AG04449 (cell line): ENCODE measurements at places on chromosomes 11 and 22.

DNA sequence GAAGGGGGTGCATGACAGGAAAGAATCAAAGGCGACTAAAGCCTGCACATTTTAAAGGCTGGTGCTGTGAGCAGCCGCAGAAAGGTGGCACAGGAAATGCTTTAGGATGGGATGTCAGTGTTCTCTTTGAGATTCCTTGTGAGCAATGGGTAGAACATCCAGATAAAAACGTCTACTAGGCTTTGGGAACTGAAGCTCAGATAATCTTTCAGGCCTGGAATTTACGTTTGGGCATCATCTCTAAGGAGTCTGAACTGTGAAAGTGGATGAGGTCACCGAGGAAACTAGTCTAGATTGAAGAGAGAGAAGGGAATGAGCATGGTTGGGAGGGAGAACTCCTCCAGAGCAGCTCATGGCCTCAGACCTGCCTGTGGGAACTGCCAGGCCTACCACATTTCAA is 65.7 kb downstream of the FLI1 start:
- peak; percentile 78 for DNase-seq

DNA sequence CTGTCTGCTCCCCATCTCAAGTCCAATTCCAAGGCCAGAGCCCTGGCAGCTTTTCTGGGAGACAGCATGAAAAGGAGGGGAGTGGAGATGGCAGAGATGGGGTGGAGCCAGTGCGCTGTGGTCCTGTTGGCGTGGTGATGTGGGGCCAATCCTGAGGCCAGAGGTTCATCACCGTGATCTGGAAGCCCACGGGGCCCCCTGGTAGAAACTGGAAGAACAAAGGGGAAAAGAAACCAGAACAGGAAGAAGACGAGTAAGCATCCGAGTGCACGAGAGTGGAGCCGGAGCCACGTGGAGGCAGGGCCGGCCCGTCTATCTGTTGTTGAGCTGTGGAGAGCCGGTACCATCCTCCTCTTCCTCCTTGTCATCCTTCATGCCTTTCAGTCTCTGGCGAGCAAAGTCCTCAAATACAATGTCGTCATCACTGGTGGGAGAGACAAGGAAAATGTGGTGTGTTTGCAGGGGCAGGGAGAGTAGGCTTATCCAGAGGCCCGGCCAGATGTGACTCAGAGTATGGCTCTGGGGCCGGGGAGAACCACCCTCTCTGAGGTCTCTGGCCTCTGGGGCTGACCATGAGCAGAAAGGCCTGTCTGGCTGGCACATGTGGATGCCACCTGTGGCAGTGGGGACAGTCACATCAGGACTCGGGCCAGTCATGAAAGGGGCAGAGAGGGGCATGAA is 25.4 kb downstream of the TPBGL start:
- no peak for DNase-seq

- no peak for DNase-seq
Observed at GRCh38 chr11:57638811-57639320, 10.8 kb downstream of the YPEL4 start.

DNA sequence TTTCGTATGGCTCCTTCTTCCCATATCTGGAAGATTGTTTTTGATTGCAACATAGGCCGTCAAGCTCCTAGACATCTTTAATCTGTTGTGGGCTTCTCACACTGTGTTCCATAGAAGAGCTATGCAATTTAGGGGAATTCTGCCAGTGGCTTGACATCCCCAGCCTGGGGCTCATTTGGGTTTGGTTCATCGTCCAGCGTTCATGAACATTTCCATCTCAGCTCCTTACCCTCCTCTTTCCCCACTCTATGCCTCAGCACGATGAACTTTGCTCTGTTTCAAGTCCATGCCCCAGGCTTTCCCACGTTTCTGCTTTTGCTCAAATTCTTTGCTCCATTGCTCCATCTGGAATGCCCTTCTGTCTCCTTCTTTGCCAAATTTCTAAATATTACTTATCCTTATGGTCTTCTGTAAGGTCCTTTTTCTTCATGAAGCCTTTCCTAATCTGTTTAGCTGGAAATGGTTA is 26.1 kb upstream of the CLMP start:
- no peak for DNase-seq

- DNase-seq, result peak; percentile 92
Observed at GRCh38 chr11:27217948-27218420, 145.0 kb downstream of the CCDC34 start.

- no peak for DNase-seq
Observed at GRCh38 chr11:33291004-33291777, 34.0 kb downstream of the HIPK3 start.

GRCh38 chr22:20087319-20088262 is 7.5 kb downstream of the DGCR8 start:
- no peak for DNase-seq

- DNase-seq, result no peak
Observed at GRCh38 chr11:60971520-60971919, at the start of gene CD6. Gene CD6 (plus strand): TSS chr11:60971680. CDS start chr11:60971866, 186 bp downstream.
